ENCODE measurements at places on chromosomes 4 and X. TPM values are rescaled to one million over a fixed set of nuclear protein-coding genes. Genes with fewer than 3 reads are reported as not detected.
A peak's percentile ranks its signal among the peaks of the same experiment; 100 is the strongest.

The PTTG2 gene
- 0.79 TPM for total RNA-seq

The PTPN13 gene
- total RNA-seq = 5.0 TPM

The LDOC1 gene
- total RNA-seq = 1.5 TPM

The HSFX4 gene
- not detected for total RNA-seq

DNA sequence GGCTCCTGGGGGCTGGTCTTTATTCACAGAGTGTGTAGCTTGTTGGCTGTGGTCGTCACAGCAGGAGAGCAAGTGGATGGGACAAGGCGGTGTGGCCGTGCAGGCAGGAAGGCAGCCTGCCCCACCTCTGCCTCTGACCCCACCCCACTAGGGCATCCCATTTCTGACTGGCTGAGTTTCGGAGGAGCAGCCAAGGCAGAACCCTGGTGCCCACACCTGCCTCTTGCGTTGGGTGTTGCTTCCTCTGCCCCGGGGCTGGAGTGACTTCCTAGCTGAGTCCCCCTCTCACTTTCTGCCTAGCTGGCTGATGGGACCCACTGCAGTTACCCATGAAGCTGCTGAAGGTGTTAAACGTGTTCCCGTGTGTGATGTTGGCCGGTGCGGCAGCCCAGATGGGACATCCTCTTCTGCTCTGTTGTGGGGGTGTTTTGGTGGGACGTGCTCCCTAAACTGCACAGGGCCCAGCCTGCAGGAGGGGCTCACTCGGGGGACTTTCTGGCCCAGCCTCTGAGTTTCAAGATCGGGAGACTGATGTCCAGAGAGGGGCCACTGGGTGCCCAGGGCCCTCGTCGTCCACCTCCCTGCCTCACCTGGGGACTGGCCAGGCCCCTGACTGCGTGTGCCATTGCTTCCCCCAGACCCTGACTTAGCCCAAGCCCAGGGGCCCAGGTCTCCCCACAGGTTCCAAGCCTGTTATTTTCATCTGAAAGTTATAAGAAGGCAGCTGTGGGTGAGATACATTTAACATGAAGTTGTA is 101.5 kb downstream of the PSAPL1 start:
- peak; percentile 28 for DNase-seq

DNA sequence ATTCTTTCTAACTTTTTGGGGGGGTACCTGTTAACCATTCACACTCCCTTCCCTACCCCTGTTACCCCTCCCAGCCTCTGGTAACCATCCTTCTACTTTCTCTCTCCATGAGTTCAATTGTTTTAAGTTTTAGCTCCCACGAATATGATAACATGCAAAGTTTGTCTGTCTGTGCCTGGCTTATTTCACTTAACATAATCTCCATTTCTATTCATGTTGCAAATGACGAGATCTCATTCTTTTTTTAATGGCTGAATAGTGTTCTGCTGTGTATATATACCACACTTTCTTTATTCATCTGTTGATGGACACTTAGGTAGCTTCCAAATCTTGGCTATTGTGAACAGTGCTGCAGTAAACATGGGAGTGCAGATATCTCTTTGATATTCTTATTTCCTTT is 41.3 kb downstream of the MCUB start:
- no peak for DNase-seq

DNA sequence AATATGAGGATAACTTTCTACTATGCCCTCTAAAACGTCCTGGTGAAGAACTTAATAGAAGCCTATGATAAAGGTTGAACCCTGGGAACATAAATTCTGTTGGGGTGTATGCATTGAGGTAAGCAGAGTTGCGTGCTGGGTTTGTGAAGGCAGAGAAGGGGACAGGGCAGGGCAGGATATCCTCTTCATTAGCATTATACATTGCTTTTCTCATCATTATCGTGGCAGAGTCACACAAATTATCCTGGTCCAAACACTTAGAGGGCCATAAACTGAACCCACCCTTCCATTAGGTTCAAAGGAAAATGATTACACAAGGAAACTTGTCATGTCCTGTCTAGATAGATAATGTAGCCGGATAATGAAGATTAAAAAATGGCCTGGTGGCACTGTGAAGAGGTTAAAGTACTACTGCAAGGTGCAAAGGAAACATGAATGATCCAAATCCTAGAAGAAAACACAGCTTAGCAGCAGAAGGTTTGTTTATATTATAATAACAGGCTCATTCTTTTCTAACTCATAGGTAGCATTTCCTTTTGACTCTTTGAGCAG is 189.1 kb downstream of the SPCS3 start:
- no peak for DNase-seq

DNA sequence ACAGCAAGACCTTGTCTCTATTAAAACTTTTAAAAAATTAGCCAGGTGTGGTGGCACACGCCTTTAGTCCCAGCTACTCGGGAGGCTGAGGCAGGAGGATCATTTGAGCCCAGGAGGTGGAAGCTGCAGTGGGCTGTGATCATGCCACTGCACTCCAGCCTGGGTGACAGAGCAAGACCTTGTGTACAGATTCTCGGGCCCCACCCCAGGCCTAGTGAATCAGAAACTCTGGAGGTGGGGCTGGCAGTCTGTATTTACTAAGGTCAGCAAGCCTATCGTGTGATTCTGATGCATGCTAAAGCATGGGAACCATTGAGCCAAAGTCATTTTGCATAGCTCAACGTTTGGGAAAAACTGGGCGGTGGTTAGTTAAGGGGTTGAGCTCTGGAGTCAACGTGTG is 3.5 kb downstream of the S100G start:
- DNase-seq = no peak

GRCh38 chr4:79042079-79042674 is 102.9 kb upstream of the PAQR3 start:
- DNase-seq = no peak

DNA sequence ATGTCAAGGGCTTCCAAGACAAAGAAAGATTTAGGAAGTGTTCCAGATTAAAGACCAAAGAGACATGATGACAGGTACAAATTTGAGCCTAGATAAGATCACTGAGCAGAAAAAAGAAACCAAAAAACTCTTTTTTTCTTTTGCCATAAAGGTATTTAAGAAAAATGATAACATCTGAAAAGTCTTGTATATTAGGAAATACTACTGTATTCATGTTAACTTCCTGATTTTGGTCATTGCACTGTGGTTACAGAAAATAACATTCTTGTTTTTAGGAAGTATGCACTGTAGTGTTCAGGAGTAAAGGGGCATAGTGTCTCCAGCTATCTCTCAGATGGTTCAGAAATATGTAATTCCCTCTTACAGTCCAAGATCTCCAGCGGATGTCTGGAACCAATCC is 37.1 kb downstream of the RWDD4 start:
- no peak for DNase-seq

GRCh38 chr4:85067342-85067741 is 100.9 kb upstream of the WDFY3 start:
- no peak for DNase-seq

DNA sequence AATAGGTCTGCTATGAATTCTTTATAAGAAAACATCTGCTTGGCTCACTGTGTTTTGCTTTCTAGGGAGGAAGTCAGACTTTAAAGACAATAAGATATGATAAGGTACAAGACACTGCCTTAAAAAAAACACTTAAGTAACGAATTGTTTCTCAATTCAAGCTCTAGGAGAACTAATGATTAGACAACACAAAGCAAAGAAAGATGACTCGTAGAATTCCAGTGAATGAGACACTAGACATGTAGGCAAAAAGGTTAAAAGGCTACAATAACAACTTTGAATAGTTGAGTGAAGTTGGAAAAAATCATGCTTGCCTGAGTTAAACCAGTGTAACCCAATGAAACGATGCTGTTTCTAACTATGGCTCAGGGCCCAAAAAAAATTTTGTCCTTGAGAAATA is 344.4 kb upstream of the ACTRT1 start:
- no peak for DNase-seq
